ENCODE measurements at places on chromosomes 11 and 22.

DNA sequence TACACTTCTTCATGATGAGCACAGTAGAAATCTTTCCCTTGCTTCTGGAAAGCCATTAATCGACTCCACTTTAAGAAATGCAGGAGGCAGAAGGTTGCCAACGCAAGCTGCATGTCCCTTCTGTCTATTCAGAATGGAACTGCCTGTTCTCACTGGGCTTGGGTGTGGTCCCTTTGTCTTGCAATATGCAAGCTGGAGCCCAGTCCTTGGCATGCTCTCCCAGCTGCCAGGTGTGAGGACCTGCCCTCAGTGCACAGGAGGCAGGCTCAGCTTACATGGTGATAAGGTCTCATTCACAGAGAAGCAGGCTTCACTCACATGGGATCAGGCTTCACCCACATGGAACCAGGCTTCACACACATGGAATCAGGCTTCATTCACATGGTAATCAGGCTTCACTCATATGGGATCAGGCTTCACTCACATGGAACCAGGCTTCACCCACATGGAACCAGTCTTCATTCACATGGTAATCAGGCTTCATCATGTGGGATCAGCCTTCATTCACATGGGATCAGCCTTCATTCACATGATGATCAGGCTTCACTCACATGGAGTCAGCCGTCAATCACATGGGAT is 59.2 kb upstream of the USP47 start:
- DNase-seq = no peak

GRCh38 chr11:125227151-125227550 is 62.6 kb downstream of the PKNOX2 start:
- DNase-seq = no peak

GRCh38 chr11:119724956-119725355 is 4.0 kb downstream of the NECTIN1 start:
- DNase-seq = no peak

DNA sequence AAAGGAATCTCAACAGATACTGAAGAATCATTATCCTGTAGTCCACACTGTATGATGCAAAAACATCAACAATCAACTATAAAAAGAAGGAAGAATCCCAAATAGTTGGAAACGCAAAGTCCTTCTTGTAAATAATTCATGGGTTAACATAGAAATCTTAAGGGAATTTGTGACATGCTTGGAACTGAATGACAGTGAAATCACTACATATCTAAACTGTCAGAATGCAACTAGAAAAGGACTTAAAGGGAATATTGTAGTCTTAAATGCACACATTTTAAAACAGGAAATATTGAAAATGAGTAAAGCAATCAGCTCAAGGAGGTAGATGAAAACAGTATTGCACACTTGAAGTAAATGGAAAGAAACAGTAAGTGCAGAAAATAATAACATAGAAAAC is 147.6 kb upstream of the MPPED2 start:
- no peak for DNase-seq

- DNase-seq = no peak
These were observed 14.5 kb upstream of the OR10V1 start for GRCh38 chr11:59728154-59728553.

DNA sequence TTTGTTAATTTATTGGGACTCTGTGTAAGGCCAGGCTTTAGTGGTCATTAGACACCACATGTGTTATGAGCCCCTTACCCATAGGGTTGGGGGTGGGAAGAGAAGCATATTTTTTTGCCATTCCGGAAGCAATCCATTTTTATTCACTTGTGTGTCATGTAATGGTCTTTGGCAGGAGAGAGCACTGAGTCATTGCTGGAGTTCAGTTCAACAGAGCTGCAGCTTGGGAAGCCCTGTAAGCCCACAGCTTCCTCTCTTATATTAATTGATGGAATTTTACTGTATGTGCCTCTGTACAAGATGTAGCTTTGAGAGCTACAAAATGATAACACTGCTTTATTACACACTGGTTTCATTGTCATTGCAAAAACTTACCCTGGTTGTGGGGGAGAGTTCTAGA is 177.3 kb upstream of the SORL1-AS1 start:
- DNase-seq = no peak

DNA sequence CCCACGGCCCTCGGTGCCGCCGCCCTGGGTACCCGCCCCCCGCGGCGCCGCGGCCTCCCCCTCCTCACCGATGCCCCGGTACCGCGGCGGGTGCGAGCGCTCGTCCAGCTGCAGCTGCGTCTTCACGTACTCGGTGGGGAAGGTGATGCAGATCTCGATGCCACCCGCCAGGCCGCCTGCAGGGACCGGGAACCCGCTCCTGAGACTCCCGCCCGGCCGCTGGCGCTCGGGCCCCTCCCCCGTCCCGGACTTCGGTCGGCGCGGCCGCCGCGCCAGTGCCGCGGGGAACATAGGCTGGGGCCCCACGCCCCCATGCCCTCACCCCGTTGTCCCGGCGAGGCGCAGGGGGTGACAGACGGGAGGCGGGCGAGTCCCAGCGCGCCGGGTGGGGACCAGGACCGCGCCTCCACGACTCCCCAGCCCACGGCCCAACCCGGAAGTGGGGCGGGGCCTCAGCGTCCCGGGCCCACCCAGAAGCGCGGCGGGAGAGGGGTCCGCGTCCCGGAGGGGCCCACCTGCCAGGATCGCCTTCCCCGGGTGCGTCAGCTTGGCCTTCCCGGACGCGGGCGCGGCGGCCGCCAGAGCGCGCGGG is 375 bp downstream of the SLC25A1 start:
- DNase-seq = peak; percentile 73

DNA sequence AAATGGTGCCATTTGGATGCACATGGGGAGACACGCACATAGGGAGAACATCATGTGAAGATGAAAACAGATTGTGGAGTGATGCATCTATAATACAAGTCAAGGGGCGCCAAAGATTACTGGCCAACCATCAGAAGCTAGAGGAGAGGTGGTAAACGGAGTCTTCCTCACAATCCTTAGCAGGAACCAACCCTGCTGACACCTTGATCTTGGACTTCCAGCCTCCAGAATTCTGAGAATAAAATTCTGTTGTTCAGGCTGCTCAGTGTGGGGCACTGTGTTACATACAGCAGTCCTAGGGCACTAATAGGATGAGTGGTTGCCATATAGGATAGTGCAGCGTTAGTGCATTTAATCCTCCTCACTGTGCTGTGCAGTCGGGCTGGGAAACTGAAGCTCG is 8.0 kb upstream of the SEC14L4 start:
- DNase-seq = no peak

GRCh38 chr11:57135020-57135751 is 46.6 kb upstream of the LRRC55 start:
- no peak for DNase-seq

DNA sequence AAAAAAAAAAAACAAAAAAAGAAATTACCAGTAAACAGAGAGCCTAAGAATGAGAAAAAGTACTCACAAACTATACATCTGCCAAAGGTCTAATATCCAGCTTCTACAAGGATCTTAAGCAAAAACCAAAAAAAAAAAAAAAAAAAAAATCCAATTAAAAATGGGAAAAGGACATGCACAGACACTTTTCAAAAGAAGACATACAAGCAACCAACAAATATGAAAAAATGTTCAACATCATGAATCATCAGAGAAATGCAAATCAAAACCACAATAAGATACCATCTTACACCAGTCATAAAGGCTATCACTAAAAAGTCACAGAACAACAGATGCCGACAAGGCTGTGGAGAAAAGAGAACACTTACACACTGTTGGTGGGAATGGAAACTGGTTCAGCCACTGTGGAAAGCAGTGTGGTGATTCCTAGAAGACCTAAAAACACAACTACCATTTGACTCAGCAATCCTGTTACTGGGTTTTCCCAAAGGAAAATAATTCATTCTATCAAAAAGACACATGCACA is 18.3 kb downstream of the MS4A6A start:
- no peak for DNase-seq

DNA sequence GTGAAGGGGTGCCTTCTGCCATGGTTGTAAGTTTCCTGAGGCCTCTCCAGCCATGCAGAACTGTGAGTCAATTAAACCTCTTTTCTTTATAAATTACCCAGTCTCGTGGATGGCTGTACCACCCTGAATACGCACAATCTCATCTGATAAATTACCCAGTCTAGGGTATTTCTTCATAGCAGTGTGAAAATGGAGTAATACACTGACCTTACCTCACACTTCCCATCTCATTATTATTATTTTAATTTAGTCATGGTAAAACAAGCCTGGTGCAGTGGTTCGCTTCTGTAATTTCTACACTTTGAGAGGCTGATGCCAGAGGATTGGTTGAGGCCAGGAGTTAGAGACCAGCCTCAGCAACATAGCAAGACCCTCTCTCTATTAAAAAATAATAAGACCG is 30.5 kb upstream of the CYB5R3 start:
- no peak for DNase-seq

- no peak for DNase-seq
These were observed 423.7 kb upstream of the ANO5 start for GRCh38 chr11:21769188-21769587.

DNA sequence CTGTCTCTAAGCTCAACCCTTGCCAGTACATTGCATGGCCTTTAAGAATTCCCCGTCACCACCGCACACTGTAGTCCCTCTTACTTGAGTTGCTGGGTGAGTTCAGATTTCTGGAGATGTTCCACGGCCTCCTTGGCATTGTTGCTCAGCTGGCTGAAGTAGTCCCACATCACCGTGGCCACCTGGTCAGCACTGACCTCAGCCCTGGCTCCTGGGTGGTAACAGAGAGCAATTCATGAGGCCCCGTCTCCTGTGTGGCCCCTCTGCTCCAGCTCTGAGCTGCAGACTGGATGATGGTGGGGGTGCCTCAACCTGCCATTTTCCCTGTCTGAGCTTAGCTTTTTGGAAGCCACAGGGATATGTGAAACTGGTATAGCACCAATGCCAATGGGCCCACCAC is 529 bp downstream of the APOA4 start:
- no peak for DNase-seq

DNA sequence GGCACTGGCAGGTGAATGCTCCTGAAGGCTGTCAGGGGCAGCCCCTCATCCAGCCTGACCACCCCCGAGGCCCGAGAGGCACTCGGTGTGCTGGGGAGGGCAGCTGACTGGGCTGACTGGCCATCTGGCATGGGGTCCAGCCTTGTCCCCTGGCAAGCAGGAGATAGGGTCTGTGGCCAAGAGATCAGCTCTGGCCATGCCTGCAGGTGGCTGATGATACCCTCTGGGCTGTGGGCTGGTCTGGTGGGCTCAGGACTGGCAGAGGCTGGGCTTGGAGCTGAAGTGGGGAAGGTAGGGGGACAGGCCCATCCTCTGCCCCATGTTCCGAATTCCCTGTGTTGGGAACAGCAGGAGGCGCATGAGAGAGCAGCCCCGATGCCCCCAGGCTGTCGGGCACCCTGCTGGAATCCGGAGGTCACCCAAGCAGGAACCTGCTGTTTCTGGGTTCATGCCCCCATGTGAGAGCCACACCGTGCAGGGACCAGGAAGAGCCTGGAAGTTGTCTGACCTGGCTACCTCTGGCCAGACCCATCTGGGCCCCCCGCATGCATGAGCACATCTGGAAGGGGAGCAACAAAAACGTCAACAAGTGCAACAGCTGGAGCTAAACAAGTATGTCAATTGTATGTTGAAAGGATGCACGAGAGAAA is 527.0 kb downstream of the TBC1D22A start:
- DNase-seq = no peak

- no peak for DNase-seq
These were observed 69.6 kb downstream of the LARGE1 start for GRCh38 chr22:33850724-33851123.

- DNase-seq = no peak
These were observed 3.2 kb downstream of the EIF3L start for GRCh38 chr22:37852418-37852817.

DNA sequence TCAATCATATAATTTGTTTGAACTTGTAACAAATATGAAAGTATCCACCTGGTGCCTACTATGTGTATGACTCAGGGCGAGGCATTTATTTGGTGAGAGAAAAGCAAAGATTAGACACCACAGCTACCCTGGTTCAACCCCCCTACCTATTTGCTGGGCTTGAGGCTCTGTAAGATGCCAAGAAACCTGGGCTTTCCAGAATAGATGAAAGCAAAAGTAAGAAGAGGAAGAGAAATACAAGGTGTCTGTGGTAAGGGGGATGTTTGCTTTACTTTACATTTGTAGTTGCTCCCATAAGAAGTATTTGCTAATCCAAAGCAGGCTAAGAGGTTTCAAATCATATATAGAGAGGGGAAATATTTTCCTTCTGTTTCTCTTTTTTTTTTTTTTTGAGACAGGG is 61.7 kb downstream of the DDI1 start:
- DNase-seq = no peak

DNA sequence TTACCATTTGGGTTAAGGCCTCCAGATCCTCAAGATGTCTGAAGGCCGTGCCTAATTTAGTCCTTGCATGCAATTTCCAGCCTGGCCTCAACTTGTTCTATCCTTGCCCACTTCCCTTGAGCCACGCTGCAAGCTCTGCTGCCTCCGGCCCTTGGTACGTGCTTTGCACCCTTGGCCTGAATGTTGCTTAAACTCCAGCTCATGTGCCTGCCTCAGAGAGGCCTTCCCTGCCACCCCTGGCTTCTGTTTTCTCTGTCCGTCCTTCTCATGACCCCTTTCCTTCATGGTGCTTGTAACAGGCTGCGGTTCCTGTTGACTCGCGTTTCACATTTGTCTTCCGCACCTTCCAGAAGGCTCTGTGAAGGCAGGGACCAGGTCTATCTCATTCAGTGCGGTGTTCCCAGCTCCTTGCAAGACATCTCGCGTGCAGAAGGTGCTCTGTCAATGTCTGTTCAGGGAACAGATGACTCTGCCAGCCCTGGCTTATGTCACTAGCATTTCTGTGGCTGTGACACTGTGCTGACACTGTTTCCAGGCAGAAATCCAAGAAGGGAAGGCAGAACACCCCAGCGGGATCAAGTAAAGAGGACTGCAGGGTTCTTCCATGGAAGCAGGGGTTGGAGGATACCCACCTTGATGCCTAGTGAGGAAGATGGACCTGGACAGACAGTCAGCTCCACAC is 61.8 kb downstream of the FBLN1 start:
- DNase-seq = no peak

All from hematopoietic multipotent progenitor cell treated with erythropoietin and hydrocortisone succinate and interleukin-3 and kit ligand, for 4 days (in vitro differentiated cells).